Panc1 (cell line): ENCODE measurements at places on chromosomes 11 and 22. TPM values are rescaled to one million over a fixed set of nuclear protein-coding genes. Genes with fewer than 3 reads are reported as not detected.

Gene MUC15
- total RNA-seq = not detected

GRCh38 chr11:2093575-2094353 lies 45.4 kb downstream of the IGF2 start:
- H3K4me3 ChIP-seq = no peak overlapping the region
- H3K27ac ChIP-seq = no peak overlapping the region
- peaks cover 8% of the 10 kb centered on the region for H3K4me1 ChIP-seq
- no peak for DNase-seq
- no peaks in the 10 kb centered on the region for H3K36me3 ChIP-seq
- no peaks in the 10 kb centered on the region for H3K27me3 ChIP-seq

DNA sequence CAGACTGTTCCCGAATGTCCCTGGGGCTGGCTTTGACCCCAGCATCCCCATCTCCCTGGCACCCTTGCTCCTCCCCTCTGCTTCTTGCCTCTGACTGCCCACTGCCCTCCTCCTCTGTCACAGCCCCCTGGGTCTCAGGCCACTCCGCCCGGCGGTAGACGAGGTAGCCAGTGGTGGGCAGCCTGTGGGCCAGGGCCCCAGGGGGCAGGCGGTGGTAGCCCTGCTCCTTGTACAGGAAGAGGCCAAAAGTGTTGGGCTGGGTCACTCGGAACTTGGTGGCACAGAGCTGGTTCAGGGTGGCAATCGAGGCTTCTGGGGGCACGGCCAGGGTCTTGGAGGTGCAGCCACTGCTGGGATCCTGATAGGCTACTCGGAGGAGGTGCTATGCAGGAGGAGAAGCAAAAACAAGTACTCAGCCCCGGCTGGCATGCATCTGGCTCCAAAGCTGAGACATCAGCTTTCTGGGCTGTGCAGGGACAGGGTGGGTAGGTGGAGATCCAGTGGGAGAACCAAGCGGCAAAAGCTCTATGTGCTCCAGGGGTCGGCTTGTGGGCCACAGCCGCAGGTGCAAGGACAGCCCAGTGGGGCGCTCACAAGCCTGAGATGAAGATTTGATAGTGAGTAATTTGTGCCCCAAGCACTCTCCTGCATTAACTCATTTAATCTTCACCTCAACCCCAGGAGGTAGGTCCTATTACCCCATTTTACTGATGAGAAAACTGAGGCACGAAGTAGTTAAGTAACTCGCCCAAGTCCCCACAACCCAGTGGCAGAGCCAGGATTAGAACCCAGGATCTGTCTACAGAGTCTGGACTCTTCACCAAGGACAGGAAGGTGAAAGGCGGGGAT lies 3.6 kb downstream of the RIN1 start:
- peaks cover 29% of the 10 kb centered on the region for H3K4me1 ChIP-seq
- DNase-seq = no peak
- H3K36me3 ChIP-seq = no peaks in the 10 kb centered on the region
- no peaks in the 10 kb centered on the region for H3K27me3 ChIP-seq

DNA sequence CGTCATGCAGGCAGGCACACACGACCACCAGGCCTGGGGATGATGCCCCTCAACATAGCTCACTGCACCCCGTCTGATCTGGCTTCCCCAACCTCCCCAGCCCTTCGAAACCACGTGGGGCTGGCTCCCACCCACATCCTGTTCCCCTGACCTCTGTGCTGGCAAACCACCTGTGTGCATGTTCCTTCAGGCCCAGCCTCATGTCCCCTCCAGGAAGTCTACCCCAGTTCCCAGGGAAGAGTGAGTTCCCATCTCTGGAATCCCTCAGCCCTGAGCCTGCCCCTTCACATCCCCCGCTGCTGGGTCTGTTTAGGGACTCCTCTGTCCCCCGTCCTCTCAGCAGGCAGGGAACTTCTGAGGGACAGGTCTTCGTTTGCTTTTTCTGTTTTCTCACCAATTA lies 7.1 kb downstream of the SLC7A4 start:
- no peak for DNase-seq
- no peak overlapping the region for H3K27ac ChIP-seq
- no peaks in the 10 kb centered on the region for H3K4me1 ChIP-seq
- H3K27me3 ChIP-seq = no peaks in the 10 kb centered on the region

DNA sequence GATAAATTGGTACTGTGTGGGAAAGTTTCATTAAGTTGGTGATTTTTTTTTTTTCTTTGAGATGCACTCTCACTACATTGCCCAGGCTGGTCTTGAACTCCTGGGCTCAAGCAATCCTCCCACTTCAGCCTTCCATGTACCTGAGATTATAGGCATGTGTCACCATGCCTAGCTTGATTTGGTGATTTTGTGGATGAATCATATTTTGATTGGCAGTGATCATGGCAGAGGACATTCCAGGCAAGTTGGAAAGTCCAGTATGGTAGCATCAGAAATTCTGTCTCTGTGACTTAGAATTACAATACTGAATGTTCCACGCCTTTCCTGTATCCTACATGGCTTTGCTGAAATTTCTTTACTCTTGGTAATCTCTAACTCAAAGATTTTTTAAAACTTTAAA lies 49.4 kb downstream of the HORMAD2 start:
- no peak overlapping the region for H3K27ac ChIP-seq
- no peaks in the 10 kb centered on the region for H3K27me3 ChIP-seq
- H3K4me3 ChIP-seq = no peak overlapping the region

GRCh38 chr11:118834427-118835028 lies 43.6 kb upstream of the DDX6 start:
- H3K4me1 ChIP-seq = no peaks in the 10 kb centered on the region
- H3K36me3 ChIP-seq = no peaks in the 10 kb centered on the region
- H3K4me3 ChIP-seq = no peak overlapping the region
- no peak for DNase-seq
- H3K27ac ChIP-seq = no peak overlapping the region
